ENCODE measurements at places on chromosomes 7 and 10.

GRCh38 chr7:68684246-68684839 is 913.9 kb upstream of the AUTS2 start:
- no peak for DNase-seq

GRCh38 chr7:41705109-41705901 is 2.4 kb upstream of the INHBA start:
- peak; percentile 86 for DNase-seq

DNA sequence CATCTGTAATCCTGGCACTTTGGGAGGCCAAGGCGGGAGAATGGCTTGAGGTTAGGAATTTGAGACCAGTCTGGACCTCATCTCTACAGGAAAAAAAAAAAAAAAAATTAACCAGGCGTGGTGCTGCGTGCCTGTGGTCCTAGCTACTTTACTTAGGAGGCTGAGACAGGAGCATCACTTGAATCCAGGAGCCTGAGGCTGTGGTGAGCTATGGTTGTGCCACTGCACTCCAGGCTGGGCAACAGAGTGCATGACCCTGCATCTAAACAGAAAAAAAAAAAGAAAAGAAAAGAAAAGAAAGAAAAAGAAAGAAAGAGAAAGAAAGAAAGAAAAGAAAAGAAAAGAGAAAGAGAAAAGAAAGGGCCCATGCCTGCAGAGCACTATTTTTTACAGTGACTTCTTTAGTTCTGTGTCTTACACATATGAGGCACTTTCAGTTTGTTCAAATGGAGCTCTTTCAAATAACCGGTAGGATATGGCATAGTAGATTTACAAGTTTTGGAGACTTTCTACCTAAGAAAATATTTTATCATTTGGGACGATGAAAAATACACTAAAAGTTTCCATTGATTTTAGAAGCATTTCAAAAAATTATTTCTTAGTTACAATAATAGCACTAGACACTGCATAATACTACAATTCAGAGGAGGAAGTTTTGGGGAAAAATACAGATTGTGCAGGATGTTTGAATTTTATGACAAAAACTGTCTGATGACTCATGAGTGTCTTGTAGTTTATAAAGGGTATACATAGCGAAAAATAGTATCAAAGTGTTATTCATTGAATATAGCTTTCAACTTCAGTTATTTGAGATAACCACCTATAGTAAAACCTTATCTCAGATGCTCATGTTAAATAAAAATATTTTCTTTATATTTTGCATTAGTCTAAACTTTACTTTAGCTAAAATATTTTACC is 75.9 kb downstream of the MDFIC start:
- DNase-seq = no peak

GRCh38 chr10:113053881-113054280 is 103.8 kb downstream of the TCF7L2 start:
- peak; percentile 64 for DNase-seq

DNA sequence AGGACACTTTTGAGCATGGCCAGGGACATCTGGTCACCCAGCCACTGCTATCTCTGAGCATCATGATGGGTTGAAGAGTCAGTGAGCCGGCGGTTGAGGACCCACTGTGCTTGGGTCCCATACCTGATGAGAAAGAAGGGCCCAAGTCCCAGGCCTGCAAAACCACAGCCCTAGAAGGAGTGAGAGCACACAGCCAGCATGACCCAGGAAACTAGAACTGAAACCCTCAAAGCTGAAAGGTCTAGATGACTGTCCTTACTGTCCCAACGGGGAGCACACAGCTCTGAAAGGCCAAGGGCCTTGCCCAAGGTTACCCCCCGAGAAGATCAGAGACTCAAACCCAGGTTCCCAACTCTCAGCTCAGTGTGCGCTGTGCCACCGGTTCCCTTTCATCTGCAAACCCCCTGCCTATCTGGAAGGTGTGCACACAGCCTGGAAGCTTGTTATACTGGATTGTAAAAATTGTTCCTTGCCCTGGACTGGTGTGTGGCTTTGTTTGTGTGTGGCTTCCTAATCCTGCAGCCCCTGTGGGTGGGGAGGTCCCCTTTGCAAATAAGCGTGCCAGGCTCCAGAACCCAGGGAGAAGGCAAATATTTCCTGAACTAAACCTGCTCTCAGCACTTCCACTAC is 22.6 kb upstream of the PSAP start:
- no peak for DNase-seq

DNA sequence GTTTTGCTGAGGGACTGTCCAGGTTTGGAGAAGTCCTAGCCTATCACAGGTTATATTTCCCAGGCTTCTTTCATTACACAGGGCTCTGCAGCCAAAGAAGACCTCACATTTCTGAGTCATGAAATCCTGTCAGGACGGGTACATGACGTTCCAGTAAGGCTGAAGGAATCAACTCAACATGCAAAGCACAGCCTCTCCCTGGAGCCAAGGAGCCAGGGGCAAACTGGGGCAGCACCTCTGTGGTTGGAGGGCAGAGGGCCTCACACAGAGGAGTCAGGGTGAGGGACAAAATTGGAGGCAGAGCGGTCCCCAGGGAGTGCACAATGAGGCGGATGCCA is 116.3 kb upstream of the GDF10 start:
- peak; percentile 91 for DNase-seq

- no peak for DNase-seq
These were observed 592.5 kb downstream of the ARL4A start for GRCh38 chr7:13279854-13280435.

- DNase-seq = no peak
These were observed 25.5 kb downstream of the SLC18A2 start for GRCh38 chr10:117266400-117266799.

GRCh38 chr10:119256897-119257296 is 49.5 kb downstream of the GRK5 start:
- DNase-seq = no peak

- DNase-seq = no peak
These were observed 959 bp upstream of the FAM107B start for GRCh38 chr10:14775656-14776055.

GRCh38 chr7:152986376-152986775 is 226.8 kb downstream of the ACTR3B start:
- no peak for DNase-seq

DNA sequence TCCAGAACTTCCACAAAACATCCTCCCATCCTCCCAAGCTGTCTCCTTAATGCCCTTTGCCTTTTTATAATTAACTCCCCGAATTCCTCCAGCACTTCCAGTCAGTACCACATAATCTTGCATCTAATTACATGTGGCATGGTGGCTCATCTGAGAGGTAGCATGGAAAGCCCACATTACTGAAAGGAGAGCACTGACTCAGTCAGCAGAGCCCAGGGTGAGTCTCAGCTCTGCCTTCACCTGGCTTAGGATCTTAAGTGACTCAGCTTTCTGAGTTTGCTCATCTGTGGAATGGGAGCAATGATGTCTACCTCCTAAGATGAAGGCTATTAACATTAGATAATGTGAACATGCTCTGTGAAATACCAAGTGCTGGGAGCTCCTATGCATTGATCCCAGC is 433.9 kb downstream of the SORCS3 start:
- DNase-seq = peak; percentile 6

- no peak for DNase-seq
These were observed 226.3 kb upstream of the NPVF start for GRCh38 chr7:25454562-25455041.

DNA sequence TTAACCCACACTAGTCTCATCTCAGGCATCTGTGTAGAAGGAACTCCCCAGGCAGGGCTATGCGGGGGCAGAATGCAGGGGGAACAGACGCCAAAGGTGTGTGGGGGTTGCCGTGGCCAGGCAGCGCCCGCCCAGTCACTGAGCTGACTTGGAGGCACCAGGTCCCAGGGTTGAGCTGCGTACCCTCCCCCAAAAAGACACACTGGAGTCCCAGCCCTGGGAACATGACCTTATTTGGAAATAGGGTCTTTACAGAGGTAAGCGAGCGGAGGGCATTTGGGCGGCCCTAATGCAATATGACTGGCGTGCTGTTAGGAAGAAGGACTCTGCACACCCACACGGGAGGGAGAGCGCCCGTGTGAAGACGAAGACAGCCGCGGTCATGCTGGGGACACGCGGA is 274.5 kb downstream of the DNAJB6 start:
- DNase-seq = no peak

DNA sequence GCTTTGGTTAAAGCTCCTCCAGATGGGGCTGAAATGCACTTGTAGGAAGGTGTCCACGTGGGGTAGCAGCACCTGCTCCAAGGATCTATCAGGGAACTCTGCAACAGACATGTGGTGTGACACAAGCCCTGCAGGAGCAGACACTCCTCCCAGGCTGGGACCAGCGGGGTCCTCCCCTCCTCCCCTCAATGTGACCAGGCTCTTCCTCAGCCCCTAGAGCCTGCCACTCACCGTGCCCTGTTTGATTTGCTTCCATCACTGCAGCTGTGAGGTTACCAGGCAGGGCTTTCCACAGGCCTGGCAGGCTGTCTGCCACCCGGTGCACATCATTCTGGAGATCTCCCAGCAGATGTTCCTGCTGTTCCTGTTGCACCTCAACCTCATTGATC is 13.4 kb downstream of the MMRN2 start:
- no peak for DNase-seq

DNA sequence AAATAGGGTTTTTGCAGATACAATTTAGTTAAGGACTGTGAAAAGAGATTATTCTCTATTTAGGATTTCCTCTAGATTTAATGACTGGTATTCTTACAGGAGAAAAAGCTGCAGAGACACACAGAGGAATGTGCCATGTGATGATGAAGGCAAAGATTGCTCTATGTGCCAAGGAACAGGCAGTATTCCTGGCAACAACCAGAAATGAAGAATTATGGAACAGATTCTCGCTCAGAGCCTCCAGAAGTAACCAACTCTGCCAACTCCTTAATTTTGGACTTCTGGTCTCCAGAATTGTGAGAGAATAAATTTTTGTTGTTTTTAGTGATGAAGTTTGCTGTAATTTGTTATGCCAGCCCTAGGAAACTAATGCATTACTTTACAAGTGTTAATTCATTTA is 307.6 kb upstream of the SEMA3A start:
- no peak for DNase-seq

DNA sequence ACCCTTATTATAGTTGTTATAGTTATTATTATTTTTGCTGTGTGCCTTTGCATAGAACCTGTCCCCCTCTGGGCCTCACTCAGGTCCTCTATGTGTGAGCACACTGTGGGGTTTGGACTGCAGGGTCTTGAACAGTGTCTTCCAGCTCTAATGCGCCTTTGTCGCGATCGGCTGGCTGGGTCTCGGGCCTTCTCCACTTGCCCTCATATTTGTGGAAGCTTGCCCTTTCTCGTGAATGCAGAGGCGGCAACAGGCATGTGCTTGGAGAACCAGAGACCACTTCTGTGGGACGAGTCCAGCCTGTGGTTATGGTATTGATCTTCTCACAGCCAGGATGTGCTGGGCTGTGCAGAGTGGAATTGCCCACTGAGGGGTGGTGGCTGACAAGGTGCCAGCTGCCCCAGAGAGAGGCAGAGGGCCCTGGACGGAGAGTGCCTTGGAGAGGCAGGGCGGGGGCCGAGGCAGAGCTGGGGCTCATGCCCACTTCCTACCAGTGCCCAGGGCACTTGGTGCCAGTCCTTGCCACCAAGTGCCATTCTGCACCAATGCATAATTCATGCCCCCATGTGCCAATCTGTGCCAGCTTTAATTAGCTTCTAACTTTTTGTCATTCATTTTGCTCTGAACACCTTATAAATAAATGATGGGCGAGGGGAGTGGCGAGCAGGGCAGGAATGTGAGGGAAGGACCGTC is 6.8 kb upstream of the CDH23 start:
- DNase-seq = no peak

- DNase-seq = no peak
These were observed 107.2 kb downstream of the COBL start for GRCh38 chr7:51209426-51209825.

- no peak for DNase-seq
These were observed 496.9 kb upstream of the CELF2 start for GRCh38 chr10:10520491-10521385.

- DNase-seq = peak; percentile 52
These were observed 10.1 kb downstream of the AVPI1 start for GRCh38 chr10:97676770-97677581.

DNA sequence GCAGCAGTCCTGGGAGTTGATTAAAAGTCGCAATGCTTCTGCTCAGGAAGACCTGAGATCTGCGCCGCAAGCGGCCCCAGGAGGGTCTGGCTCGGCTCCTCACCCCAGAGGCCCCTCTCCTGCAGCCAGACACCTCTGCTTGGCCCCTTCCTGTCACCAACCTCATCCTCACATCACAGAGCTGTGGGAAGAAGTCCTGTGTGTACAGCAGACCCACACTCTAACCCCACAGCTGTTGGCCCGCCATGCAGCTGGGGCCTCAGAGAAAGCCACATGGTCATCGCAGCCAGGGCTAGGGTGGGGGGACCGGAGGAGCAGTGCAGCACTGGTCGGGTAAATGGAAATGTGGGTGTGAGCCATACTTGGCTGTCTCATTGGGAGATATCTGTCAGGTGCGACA is 97.7 kb downstream of the RGS10 start:
- DNase-seq = no peak

GRCh38 chr7:95469187-95469586 is 16.6 kb upstream of the ASB4 start:
- peak; percentile 3 for DNase-seq

GRCh38 chr10:16611037-16611436 is 89.4 kb upstream of the C1QL3 start:
- DNase-seq = no peak

DNA sequence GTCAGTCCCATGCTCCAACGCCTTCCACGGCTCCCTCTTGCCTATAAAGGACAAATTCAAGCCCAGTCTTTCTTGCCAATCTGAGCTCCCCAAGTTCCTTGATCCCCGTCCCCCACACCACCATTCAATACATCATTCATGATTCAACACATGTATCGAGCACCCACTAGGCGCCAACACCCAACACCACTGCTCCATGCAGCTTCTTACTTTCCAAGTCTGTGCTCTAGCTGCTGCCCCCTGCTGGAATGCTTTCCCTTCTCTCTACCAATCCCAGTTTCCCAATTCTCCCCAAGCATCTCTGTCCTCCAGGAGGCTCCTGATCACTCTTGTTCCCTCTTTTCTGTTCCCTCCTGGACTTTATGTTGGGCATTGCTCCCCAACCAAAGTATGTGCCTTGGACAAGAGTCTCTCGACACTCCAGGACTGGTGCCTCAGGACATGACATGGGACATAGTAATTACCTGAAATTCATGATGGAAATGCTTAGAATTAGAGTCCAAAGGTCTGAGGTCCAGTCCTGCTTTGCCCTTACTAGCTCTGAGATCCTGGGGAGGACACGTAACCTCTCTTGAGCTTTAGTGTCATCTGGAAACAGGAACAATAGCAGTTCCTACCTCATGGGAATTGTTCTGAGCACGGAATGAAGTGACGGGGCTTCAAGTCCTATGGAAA is 172.7 kb downstream of the NEURL1 start:
- DNase-seq = no peak

GRCh38 chr10:79022565-79023230 is 46.1 kb upstream of the ZMIZ1 start:
- no peak for DNase-seq

DNA sequence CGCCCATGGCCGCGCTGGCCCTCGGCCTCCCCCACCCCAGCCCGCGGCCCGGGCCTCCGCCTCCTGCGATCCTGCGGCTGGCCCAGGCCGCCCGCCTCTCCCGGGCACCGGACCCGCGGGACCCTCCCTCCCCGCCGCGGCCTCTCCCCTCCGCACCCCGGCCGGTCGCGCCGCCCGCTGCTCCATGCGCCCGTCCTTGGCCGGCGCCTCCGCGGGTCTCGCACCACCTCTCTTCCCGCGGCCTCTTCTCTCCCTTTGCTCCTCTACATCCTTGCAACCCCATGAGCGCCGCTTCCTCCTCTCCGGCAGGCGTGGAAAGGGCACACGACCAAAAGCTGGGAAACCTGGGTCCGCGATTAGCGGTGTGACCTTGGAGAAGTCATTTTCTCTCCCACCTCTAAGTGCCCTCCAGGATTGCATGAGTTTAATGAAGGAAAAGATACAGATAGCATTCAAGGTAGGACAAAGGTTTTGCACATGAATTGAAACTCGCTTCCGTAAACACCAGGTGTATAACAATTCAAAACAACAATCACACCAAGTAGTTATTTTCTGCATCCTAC is 448 bp upstream of the SRPK2 start:
- peak; percentile 50 for DNase-seq
